Stimulated activated CD4-positive, alpha-beta T cell treated with anti-CD3 and anti-CD28 coated beads, Interleukin-1b, Interleukin-23, amount 100 ng/mL, for 1 hour (primary cell): ENCODE measurements at places on chromosomes 6 and 20.
A peak's percentile ranks its signal among the peaks of the same experiment; 100 is the strongest.

DNA sequence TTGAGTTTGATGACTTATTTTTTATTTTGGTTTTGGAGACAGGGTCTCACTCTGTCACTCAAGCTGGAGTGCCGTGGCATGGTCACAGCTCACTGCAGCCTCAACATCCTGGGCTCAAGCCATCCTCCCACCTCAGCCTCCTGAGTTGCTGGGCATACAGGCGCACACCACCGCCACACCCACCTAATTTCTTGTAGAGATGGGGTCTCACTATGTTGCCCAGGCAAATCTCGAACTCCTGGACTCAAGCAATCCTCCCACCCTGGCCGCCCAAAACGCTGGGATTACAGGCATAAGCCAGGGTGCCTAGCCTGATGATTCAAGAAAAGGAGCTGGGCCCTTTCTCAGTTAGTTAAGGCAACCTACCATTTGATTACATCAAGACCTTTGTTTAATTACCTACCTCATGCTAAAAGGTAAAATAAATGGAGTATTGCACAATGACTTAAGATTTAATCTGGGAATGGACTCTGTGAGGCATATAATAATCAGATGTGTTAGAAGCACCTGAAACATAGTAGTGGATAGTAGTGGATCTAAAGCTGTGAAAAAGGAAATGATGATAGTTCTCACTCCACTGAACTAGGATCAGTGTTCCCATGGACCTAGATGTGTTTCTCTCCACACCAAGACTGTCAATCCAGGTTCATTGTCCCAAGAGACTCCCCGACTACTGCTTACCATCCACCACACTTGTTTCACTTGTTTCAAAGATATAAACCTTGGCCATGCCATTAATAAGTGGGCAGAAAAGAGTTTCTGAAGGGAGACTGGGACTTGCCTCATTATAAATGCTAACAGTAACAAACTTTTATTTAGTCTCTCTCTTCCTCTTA, 2.1 kb downstream of the TNFRSF21 start:
- no peak for DNase-seq

DNA sequence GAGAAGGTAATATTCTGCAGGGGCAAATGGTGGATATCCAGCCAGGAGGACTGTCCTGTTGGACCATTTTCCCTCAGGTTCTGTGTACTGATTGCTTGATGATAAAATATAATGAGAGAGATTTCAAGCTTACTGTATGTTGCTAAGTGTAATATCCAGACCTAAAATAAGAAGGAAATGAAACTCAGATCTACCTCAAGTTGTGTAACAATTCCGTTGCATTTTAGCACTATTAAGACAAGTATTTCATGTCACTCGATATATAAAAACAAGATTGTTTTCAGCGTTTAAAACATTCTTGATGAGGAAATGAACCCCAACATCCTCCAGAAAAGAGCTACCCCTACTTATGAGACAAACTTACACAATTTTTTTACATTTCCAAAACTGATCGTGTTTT, 57.2 kb downstream of the RGS17 start:
- no peak for DNase-seq

DNA sequence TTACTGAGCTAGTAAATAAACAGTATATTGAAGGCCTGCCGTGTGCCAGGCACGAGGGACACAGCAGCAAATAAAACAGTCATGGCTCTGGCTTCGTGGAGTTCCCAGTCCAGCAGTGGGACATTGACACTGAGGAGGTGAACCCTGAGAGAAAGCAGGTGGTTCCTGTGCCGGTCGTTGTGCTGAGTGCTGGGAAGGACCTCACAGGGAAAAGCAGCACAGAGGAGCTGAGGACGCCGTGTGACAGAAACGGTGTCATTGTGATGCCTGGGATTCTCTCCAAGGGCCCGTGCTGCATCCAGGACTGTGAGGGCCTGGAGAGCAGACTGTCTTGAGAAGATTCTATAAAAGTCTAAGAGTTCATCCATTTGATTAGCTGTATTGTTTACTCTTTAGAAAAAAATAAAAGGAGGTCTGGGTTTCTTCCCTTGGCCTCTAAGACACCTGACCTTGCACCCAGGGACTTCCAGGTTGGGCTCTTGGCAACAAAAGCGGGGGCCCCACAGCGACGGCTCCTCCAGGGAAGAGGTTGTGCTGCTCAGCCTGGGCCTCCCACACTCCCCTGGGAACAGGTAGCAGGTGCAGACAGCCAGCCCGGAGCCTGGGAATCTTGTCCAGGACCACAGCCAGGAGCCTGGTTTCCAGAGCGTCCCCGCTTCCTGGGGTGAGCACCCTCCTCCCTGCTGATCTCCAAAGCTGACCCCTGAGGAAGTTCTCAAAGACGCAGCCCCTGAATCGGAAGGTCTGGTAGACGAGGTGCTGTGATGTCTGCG, 251.2 kb upstream of the PMEPA1 start:
- no peak for DNase-seq

DNA sequence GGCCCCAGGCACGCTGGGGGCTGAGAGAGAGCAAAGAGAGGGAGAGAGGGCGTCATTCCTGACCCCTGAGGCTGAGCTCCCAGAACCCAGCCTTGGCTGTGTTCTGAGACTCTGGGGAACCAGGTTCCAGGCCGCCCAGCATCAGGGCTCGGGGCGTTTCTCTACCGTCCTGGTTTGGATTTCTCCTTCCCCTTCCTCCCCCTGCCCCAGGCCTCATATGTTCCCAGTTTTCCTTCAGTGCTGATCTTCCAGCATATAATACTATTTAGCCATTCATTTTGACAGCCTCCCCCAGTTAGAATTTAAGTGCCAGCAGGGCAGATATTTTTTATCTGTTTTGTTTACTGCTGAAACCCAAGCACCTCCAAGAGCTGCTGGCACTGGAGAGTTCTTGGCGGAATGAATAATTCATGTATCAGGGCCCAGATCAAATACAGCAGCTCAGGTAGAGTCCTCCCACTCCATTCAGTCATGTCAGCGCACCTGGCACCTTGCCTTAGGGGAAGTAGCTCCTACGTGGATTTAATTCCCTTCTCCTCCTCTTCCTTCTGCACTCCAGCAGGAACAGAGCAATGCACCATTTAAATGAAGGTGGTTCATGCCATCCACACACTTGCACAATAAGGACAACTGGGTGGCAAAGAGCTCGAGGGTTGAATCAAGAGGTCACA, 23.4 kb upstream of the FRMD1 start:
- no peak for DNase-seq

GRCh38 chr20:36435592-36436541, 105.5 kb upstream of the MYL9 start:
- DNase-seq, result peak; percentile 74

DNA sequence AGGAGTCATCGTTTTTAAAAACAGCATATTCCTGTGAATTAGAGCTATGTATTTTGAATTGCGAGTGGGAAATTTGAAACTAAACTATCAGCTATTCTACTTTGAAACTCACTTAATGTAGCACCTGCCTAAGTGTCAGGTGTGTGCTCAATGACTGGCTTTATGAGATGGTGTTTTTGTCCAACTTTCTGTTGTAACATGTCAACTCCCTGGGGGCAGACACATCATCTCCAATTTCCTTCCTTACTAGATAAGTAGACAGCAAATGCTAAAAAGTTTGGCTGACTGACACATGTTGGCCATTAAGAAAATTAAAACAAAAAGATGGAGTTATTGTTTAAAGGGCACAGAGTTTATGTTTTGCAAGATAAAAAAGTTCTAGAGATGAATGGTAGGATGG, 226.9 kb downstream of the TFAP2B start:
- no peak for DNase-seq

DNA sequence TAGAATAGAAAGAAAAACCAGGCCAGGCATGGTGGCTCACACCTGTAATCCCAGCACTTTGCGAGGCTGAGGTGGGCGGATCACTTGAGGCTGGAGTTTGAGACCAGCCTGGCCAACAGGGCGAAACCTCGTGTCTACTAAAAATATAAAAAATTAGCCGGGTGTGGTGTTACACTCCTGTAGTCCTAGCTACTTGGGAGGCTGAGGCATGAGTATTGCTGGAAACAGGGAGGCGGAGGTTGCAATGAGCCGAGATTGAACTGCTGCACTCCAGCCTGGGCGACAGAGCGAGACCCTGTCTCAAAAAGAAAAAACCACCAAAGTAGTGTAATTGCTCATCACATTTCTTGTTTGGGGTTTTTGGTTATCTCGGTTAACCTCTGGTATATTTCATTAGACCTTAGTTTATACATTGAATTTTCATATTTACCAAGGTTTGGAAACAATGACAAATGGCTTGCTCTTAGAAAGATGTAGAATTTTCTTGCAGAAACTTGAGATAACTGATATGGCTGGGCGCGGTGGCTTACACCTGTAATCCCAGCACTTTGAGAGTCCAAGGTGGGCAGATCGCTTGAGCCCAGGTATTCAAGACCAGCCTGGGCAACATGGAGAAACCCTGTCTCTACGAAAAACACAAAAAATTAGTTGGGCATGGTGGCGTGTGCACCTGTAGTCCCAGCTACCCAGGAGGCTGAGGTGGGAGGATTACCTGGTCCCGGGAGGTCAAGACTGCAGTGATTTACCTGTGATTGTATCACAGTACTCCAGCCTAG, 14.2 kb downstream of the ITCH start:
- no peak for DNase-seq

DNA sequence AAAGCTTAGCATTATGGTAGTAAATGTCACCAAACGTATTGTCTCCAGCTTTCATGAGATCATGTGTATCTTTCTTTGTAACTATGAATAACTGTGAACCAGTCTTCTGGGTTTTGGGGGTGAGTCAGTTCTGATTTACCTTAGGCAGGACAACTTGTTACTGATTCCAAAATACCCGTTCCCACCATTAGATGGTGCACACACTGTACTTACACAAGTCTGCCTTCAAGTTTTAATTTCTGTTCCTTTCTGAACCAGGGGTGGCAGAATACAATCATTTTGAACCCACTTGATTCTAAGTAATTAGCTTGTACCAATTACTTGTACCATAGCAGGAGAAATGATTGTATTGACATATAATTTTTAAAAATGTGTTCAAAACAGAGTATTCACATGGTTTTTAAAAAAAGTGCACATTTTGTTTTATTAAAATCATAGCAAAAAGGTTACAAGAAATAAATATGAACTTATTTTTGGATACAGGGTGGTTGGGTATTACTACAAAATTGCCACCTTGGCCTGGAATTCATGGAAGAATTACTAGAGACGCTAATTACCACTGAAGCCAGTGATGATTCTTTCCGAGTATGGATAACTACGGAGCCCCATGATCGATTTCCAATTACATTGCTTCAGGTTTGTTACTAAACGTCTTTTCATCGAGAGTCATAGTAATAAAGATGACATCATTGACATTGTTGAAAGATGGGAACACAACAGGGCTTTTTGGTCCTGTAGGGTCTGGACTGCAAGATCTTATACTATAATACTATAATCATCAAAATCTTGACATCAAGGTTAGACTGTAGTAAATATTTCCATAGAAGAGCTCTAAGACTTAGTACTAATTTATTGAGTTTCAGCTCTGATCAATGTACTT, 75.2 kb upstream of the GLP1R start:
- no peak for DNase-seq

GRCh38 chr6:109349419-109349987, 32.8 kb downstream of the CD164 start:
- no peak for DNase-seq
